Jurkat, Clone E6-1 (cell line): ENCODE measurements at places on chromosomes 2 and 18.

DNA sequence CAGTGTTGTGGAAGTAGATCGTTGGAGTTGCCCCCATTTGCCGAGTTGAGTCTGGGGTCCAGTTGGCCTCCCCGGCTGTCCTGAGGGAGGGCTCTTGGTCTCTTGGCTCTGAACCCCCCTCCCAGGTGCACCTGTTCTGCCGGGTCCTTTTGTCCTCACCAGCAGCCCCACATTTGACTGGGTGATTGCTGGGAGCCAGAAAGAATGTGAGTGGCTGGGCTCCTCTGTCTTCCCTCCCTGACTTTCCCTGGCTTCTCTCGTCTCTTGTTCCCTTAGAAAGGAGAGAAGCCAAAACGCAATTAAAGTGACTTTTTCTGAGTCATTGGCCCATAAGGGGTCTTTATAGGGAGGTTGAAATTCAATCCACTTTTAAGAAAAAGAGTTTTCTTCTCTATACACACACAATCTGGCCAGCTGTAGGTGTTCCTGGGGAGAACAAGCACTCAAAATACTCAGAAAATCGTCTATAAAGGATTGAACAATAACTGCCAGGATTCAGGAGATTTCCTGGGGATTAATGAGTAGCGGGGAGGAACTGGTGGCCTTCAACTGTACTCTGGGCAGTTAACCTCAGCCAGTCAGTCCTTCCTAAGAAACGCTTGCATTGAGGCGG, 131.0 kb downstream of the TMEM182 start:
- no peak for DNase-seq

DNA sequence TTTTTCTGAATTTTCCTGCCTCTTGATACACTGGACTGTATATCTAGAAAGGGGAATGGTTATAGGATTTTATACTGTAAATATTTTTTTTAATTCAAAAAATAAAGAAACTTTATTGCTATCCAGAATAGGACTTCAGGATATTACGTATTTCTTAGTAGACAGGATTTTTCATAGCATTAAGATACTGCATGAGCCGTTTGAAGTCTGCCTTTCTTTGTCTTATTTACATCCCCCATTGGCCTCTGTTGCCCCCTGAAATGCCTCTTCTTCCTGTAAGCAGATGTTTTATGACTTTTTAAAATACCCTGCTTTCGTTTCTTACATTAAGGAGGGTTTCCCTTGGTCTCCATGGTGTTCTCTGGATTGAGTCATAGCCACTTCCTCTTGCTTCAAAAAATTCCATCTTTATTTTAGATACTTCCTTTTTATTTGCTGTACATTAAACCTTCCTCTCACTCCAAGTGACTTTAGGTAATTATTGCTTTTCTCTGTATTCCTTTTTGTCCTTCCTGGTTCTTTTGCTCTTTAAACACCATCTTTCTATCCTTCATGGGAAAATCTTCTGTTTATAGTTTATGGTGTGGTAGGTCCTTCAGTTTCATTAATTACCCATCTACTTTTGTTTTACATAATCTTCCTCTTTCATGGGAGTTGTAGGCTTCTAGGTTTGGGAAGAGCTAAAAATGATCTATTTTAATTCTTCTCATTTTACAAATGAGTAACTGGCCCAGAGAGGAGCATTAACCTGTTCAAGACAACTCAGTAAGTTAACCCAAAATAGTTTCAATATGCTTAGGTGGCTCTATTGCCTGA, 72.6 kb downstream of the ZNF532 start:
- no peak for DNase-seq

DNA sequence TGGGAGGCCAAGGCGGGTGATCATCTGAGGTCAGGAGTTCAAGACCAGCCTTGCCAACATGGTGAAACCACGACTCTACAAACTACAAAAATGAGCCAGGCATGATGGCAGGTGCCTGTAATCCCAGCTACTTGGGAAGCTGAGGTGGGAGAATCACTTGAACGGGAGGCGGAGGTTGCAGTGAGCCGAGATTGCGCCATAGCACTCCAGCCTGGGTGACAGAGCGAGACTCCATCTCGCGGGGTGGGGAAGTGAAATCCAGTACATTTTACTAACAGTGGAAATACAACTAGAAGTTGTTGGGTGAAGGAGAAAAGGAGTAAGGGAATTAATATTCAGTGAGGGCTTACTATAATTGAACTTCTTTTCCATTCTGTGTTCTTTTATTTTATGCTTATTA, 13.2 kb upstream of the ENOSF1 start:
- no peak for DNase-seq

DNA sequence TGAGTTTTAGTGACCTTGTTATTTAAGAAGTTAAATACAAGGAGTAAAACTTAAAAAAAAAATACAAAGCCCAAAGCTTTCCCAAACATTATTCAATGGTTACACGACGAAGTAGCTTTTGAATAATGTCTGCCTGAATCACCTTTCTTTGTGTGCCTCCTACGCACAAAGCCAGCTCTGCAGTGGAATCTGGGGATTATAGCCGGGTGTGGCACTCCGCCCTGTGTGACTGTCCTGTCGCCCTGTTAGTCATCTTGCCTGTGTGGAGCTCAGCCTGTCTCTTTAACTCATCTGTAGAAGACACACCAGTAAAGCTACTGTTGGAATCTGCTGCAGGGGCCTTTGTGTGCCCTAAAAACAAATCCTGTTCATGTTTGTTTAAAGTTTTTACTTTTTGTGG, 79.4 kb upstream of the TCF7L1 start:
- no peak for DNase-seq

DNA sequence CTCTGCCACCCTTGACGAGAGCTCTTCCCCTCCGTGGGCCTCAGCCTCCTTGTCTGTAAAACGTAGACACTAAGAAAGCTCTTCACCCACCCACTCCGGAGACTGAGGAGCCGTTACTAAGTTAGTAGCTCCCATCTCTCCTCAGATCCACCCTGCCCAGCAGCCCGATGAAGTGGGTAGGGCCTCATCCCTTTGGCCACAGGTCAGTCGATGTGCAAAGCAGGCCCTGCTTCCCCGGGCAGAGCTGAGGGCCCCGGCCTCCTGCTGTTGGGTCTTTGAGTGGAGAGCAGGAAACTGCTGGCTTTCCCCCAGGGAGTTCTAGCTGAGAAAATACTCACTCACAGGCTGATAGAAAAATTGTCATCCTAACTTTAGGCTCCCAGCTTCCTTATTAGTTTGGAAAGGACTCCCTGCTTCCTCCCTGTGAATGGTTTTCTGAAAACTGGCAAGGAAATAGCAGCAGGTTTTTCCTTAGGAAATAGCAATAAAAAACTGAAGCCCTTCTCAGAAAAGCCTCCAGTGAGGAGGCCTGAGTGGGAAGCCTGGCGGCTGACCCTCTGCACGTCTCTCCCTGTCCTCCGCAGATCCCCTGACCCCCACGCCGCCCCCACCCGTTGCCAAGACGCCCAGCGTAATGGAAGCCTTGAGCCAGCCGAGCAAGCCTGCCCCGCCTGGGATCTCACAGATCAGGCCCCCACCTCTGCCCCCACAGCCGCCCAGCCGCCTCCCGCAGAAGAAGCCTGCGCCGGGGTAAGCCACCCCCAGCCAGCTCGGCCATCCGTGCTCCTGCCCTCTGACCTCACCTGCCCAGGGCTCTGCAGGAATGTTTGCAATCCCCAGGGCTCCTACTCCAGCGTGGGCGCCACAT, 30.2 kb downstream of the ITGB1BP1 start:
- DNase-seq = no peak

GRCh38 chr2:201436141-201436540, 15.1 kb downstream of the TRAK2 start:
- no peak for DNase-seq

GRCh38 chr2:235842941-235843340, 325.2 kb downstream of the GBX2 start:
- no peak for DNase-seq

DNA sequence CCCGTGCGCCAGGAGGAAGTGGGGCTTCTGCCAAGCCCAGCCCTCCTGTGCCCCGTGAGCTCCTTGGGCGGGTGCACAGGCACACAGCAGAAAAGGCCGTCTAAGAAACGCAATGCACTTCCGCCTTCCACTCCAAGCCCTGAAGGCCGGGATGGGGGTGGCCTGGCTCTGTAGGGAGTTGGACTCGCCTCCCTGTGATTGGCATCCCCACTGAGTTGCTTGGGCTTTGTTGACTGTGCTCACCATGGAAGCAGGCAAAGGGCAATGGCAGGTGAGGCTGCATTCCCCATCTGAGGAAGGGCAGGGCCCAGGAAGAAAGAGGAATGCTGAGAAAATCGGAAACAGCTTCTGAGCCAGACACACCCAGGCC, 66.8 kb downstream of the CRACDL start:
- no peak for DNase-seq

DNA sequence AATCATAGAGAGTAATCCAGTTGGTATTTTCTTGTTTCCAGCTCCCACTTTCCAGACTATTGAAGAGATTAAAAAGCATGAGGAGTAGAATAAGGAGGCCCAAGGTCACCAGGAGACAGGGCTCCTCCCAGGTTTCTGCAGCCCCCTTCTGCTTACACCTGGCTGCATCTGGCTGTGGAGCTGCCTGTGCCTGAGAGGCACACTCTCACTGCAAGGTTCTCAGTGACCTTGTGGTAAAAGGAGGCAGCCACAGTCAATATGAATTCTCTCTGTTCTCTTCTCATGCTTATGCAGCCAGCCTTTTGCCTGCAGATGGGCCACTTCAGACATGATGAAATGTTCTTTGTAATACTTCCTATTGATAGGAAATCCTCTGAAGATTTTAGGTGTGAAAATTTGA, 233.7 kb downstream of the MYO3B start:
- DNase-seq = no peak

DNA sequence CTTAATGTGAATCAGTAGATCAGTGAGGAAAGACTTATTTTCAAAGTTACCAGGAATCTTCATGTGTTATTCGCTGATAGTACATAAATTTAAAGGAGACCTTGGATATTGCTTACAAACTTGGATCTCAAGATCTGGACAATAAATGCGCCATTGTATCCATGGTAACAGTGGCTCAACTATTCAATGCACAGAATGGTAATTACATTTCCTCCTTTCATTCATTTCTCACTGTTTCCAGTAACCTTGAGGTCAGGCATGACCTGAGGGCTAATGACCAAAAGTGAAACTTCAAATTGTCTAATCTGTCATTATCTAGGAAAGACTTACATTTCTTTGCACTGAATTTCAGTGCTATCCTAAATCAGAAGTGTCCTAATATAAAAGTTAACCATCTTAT, 8.1 kb downstream of the LRP2 start:
- no peak for DNase-seq
